Hindlimb muscle (tissue), 1 donor: ENCODE measurements at places on chromosomes 1 and 21. TPM values are rescaled to one million over a fixed set of nuclear protein-coding genes. Genes with fewer than 3 reads are reported as not detected.

Gene TMEM52
- polyA plus RNA-seq, result 134 TPM

Gene KCNK1
- 1.3 TPM for polyA plus RNA-seq

Gene PLEKHN1
- 0.13 TPM for polyA plus RNA-seq

Gene CFH
- polyA plus RNA-seq, result 98.4 TPM

Gene IL10
- 0.53 TPM for polyA plus RNA-seq

Gene LCE2A
- polyA plus RNA-seq, result not detected
